HepG2 (cell line): ENCODE measurements at places on chromosomes 5 and 9. TPM values are rescaled to one million over a fixed set of nuclear protein-coding genes. Genes with fewer than 3 reads are reported as not detected.

Gene PTGES
- total RNA-seq, result 0.07 TPM in 1 of 2 replicates, not detected in the other

Gene RNF183
- total RNA-seq, result 0.13 TPM in 1 of 2 replicates, not detected in the other

Gene RABEPK
- 90.0 and 103 TPM in 2 replicates for total RNA-seq

Gene PTGDS
- total RNA-seq, result 0.33 TPM in 1 of 2 replicates, not detected in the other

Gene CER1
- not detected in 2 replicates for total RNA-seq

Gene LIX1
- total RNA-seq, result not detected in 2 replicates

Gene C8G
- total RNA-seq, result 2.0 and 4.9 TPM in 2 replicates

Gene HRCT1
- total RNA-seq, result not detected in 2 replicates

Gene FSD1L
- 2.8 and 5.1 TPM in 2 replicates for total RNA-seq

- DNase-seq, result no peak
Measured at GRCh38 chr9:21141427-21141882, at the start of gene IFNW1. Gene IFNW1 (minus strand): TSS chr9:21141832. CDS start chr9:21141570, 262 bp downstream.

- DNase-seq, result no peak
Measured at GRCh38 chr9:135632841-135633240, 6.5 kb downstream of the GLT6D1 start.

- peak; percentile 23 for DNase-seq
Measured at GRCh38 chr5:10030219-10030831, 219.4 kb downstream of the ATPSCKMT start.

- DNase-seq, result no peak
Measured at GRCh38 chr9:84670138-84671041, 861 bp downstream of the NTRK2 start.

GRCh38 chr9:69339620-69340019, 14.6 kb downstream of the ENTREP1 start:
- no peak for DNase-seq

DNA sequence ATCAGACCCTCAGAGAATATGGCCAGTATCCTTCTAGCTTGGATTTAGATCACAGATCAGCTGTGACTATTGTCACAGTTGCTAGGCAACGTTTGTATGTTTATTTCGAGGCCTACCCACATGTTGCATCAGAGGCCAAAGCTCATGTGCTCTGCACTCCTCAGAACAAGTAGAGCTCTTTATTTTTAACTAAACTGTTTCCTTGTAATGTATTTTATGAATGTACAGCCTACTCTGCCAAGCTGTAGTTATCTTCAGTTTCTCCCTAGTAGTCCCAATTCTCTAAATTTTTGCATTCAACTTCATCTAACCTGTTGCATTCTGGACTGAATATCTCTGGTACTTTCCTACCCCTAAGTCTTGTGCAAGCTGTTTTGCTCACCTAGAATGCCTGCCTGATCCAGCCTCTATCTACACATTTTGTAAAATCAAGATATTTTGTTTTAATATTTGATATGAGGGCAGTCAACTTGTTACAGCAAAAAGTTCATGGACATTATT, 52.8 kb downstream of the CAST start:
- DNase-seq, result peak; percentile 96

DNA sequence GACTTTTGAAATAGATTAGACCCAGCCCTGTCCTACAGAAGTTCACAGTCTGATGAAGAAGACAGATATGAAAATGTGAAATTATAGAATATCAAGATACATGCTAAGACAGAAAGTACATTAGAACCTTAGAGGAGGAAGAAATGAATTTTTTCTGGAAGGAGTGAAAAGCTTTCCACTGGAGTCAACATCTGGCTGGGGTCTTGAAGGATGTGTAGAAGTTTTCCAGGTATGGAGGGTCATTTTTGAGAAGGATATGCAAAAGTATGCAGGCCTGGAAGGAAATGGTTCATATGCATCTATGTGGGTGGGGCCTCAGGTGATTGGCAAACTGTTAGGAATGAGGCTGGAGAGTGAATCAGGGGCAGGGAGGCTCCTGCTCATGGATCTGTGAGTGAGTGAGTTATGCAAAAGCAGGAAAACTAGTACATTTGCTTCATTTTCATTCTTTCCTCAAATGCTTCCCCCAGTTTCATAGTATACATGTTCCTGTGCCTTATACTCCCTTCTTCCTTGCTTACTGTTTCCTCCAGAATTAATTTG, 142.3 kb downstream of the GRIA1 start:
- DNase-seq, result no peak

- peak; percentile 78 for DNase-seq
Measured at GRCh38 chr9:135990468-135991429, 29.6 kb upstream of the UBAC1 start.

DNA sequence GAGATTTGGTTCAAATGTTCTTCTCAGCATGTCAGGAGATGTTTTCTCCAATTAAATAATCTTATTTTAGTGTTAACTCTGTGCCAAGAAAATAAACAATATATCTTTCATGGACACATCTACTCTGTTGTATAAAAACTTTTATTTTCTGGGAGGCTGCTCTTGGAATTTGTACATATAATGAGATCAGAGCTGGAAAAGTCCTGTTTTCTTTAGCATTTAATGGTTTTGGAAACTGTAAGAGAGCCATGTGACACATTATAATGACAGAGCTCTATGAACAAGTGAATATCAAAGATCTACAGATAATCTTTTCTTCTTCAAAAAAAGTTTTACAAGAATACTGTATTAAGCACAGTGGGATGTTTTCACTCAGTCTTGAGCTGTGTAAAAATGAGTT, 48.8 kb downstream of the FOXD1 start:
- no peak for DNase-seq

DNA sequence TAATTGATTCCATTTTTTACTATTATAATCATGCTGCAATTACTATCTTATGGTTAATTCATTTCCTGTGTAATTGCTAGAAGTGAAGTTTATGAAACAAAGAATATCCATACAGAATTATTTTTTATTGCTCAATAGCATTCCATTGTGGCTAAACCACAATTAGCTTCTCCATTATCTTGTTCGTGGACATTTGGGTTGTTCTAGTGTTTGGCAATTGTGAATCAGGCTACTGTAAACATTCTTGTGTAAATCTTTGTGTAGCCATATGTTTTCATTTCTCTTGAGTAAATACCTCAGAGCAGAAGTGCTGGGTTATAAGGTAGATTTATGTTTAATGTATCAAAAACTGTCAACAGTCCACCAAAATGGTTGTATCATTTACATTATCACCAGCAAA, 341.1 kb downstream of the MAT2B start:
- no peak for DNase-seq

- no peak for DNase-seq
Measured at GRCh38 chr9:136368190-136368589, 4.6 kb upstream of the DNLZ start.

- DNase-seq, result no peak
Measured at GRCh38 chr5:154271466-154271865, 80.9 kb downstream of the GALNT10 start.

- DNase-seq, result no peak
Measured at GRCh38 chr5:31944684-31945445, 229.3 kb downstream of the GOLPH3 start.

DNA sequence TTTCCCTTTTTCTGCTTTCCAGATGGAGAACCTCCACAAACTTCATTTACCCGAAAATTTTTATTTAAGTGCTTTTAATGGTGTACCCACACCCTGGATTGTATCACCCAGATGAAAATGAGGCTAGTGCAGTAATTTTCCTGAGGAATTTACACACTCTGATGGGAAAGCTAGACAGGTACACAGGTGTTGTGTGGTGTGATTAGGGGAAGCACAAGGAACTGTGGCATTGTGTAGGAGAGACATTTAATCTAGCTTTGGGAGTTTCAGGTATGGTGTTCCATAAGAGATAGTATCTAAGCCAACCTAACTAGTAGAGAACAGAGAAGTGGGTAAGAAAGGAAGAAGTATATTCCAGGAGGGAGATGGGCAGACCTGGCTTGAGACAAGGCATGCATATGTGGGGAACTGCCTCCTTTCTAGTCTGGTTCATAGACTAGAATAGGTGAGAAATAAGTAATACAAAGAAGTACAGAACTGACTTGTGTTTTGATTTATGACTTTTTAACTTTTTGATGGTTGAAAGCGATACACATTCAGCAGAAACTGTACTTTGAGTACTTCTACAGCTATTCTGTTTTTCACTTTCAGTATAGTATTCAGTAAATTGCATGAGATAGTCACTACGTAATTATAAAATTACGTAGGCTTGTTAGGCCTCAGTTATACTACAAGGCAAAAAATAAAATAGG, 22.9 kb upstream of the ROPN1L start:
- DNase-seq, result no peak

GRCh38 chr5:92969781-92970237, 611.2 kb downstream of the NR2F1-AS1 start:
- DNase-seq, result peak; percentile 98

DNA sequence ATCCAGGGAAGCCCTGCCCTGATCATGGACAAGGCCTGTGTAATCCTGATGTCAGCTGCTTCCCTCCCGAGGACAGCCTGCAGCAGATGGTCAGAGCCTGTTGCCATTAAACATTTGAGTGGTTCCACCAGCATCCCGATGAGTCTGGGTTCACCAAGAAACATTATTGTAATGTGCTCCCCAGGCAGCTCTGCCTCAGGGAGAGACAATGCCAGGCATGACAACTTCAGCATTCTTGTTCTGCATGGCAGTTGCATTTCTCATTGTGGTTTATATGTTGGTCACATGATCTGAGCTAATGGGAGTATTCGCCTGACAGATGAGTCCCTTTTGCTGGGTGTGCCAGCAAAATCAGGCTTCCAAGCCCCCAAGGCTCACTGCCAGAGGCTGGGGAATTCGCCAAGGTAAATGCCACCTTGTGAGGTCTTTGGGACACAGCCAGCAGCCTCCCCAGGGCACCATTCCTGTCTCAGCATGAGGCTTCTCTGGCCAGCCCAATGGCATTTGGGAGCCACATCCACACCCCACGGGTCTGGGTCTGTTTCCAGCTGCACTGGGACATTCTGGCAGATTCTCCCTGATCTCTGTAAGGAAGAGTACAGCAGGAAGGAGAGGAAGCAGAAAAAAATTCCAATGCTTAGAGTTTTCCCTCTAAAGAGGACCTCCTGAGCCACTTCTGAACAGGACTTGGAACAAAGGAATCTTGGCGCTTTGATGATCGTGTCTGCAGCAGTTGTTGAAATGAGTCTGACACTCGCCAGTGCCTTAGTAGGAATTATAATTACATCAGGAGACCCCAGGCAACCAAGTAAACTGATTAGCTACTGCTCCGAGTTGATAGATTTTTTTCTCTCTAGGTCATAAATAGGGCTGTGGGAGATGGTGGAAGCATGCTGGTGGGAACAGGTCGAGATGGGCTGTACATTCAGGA, 18.7 kb downstream of the KCNIP1 start:
- DNase-seq, result no peak

- DNase-seq, result no peak
Measured at GRCh38 chr9:136947028-136947891, 2.2 kb downstream of the C8G start.
